Mesendoderm (in vitro differentiated cells): ENCODE measurements at places on chromosomes 5 and 9.

GRCh38 chr5:140658870-140659269, 5.8 kb upstream of the WDR55 start:
- no peak for DNase-seq

DNA sequence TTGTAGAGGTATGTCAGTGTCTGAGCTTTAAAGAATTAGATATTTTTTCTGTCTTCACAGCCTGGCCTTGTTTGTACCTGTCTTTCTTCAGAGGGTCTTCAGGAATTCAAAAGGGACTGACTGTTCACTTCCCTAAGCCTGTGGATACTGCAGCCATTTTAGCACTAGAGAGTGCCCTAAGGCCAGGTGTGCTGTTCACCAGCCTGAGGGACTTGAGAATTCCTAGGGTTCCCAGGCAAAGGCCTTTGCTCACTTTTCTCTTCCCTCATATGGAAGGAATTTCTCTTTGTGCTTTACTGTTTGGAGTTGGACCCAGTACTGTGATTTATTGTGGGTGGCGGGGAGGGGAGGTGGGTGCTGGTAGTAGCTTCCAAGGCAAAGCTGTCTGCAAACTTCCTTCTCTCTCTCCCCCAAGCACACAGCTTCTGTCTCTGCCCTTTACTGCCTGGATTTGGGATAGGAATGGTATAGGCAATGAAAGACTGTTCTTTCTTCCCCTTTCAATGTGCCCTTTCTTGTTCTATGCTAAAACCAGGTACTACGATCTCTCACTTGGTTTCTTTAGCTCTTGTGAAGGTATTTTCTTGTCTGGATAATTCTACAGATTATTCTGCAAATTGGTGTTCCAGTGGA, 9.7 kb upstream of the LRRC70 start:
- peak; percentile 91 for DNase-seq

GRCh38 chr9:20811872-20812271, 127.8 kb downstream of the FOCAD start:
- no peak for DNase-seq

- no peak for DNase-seq
Measured at GRCh38 chr5:1465117-1465516, 19.9 kb upstream of the SLC6A3 start.

DNA sequence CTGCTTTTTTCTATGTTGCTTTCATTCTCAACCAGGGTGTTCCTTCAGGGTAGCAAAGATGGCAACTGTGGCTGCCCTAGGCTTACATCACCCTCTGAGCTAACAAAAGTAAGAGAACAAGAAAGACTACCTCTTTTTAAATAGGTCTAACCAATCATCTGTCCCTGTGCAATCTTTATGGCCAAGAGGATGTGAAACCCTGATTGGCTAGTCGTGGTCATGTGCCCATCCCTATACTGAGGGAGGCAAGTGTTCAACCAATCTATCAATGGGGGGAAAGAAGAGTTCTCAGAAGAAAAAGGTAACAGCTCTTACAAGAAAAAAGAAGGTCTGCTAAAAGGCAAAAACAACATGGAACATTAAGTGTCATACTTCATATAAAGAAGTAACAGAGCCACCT, 11.7 kb upstream of the SNCAIP start:
- DNase-seq, result peak; percentile 28

DNA sequence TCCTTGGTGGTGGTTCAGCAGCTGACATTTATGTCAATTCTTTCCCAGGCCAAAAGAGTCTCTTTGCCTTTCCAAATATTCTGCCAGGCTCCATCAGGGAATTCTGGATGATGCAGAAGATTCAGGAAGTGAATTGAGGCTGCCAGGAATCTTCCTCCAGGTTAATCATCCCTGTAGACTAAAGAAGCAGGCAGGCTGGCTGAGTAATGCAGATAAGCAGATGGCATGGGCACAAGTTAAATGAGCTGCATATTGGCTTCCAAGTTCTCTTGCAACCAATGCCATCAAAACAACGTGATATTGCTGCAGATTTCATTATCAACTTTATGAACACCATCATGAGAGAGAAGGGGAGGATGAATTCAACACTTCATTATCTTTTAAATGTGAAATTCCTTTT, 324.5 kb downstream of the KCNN2 start:
- no peak for DNase-seq

- DNase-seq, result no peak
Measured at GRCh38 chr5:97194366-97194765, 11.3 kb upstream of the RIOK2 start.

DNA sequence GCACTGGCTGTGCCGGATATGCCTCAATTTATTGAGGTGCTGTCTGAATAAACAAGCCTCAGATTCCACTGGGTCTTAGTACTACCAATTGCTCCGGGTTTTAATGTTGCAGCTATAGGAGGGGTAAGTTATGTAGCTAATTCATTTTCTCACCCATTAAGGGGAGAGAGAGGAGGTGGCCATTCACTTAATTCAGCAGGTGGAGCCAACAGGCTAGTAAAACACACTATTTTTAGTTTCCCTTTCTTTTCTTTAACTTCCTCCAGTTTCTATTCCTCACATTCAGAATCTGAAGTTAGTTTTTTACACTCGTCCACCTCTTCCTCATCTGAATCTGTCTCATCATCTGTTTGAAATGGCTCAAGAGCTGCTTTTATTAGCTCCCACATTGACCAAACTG, 105.6 kb upstream of the CDH10 start:
- DNase-seq, result no peak

DNA sequence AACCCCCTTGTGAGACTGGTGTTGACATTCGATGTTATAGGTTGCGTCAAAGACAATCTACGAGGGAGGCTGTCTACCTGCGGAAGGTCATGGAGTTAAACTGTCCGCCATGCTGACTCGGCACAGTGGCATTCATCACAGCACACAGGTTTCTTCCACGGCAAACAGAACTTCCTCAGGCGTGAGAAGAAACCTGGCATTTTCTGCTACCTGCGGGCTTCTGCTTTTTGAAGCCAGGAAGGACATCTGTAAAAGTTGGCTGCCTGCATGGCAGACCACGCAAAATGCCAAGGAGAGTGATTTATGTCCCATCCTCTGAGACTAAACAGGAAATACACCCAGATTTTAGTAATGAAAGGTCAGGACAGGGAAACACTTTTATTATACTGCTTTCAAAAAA, 809.8 kb upstream of the NUDT12 start:
- no peak for DNase-seq

- no peak for DNase-seq
Measured at GRCh38 chr5:88503041-88503345, 234.3 kb upstream of the TMEM161B start.

DNA sequence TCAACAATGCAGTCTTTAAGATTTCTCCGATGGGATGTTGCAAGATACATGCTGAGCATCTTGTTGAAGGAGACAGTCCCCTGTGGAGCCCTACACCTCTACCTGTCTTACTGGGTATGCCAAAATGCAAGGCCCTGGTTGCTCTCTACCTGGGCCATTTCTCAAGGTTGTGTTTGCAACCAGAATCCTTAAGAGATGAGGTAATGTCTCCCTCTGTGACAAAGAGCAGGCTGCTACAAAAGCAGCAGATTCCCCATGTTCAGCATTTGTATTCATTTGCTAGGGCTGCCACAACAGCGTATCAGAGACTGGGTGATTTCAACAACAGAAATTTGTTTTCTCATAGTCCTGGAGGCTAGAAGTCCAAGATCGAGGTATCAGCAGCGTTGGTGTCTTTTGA, 138.4 kb upstream of the RPS23 start:
- peak; percentile 71 for DNase-seq

DNA sequence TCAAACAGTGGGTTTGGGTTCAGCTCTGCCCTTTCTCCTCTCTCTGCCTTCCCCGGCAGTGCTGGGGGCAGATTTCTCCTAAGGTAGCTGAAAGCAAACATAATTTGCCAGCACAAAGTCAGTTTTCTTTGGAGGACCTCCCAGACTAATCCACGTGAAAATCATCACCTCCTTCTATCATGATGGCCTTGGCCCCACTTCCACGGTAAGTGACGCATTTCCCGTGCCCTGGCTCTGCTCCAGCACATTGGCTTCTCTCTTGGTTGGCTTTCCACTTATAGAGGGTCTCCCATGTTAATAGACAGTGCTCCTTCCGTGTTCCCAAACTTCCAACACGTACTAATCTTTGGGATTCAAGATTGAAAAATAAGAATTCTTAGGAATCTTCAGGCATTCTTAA, 74.1 kb upstream of the TRIO start:
- DNase-seq, result no peak

DNA sequence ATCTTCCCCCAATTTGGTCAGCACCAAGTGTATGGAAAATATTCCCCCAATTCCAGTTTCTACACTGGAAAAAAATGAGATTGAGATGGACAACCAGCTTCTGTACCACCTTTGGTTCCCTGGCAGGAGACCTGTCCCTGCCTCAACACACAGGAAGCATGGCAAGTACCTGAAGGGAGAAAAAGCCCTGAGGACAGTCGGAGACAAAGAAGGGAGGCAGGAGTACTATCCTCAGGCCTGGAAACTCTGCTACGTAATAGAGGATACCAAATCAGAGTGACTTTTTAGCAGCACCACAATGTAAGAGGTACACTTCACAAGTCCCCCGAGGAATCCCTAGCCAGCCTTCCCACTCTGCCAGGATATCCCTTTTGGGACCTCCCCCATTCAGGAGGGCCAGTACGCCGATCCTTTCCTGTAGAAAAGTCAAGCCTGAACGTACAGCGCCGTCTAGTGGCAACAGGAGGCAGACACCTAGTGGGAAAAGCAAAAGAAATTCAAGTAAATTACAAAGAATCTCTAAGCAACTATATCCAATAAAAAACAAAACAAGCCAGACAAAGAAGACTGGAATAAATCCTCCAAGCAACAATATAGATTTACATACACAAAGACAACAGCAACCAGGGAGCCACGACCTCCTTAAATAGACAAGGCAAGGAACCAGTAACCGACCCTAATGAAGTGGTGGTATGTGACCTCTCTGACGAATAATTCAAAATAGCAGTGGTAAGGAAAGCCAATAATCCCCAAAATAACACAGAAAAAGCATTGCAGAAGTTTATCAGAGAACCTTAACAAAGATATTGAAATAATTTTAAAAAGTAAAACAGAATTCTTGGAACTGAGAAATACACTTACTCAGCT, 63.3 kb upstream of the SLCO6A1 start:
- DNase-seq, result peak; percentile 90

DNA sequence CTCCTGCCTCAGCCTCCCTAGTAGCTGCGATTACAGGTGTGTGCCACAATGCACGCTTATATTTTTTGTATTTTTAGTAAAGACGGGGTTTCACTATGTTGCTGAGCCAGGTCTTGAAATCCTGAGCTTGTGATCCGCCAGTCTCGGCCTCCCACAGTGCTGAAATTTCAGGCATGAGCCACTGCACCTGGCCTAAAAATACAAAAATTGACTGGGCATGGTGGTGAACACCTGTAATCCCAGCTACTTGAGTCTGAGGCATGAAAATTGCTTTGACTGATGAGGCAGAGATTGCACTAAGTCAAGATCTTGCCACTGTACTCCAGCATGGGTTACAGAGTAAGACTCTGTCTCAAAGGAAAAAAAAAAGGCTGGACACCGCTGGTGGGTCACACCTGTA, 13.1 kb upstream of the DYNC2I2 start:
- DNase-seq, result no peak

- DNase-seq, result no peak
Measured at GRCh38 chr5:79050498-79050897, 19.0 kb downstream of the DMGDH start.

- DNase-seq, result no peak
Measured at GRCh38 chr5:168393773-168394172, 92.5 kb upstream of the RARS1 start.

- peak; percentile 61 for DNase-seq
Measured at GRCh38 chr9:137049544-137050449, 3.8 kb upstream of the NPDC1 start.

DNA sequence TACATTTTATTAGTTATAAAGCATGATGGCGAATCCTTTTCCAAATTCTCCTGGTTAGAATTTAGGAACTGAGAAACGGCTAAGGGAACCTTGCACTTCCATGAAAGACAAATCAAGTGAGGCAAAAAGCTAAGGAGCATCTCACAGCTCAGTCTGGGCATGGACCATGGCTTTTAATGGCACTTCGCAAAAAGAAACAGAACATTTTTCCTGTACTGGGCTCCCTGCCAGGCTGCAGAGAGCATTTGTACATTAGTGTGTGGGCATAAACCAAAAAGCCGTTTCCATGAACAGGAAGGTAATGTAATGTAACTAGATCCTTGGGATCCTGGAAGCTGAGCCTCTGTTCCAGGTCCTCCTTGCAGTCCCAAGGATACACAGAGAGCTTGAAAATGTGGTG, 354.2 kb downstream of the MRPS30 start:
- no peak for DNase-seq

- DNase-seq, result no peak
Measured at GRCh38 chr9:115517335-115518075, 399.5 kb upstream of the TNC start.

DNA sequence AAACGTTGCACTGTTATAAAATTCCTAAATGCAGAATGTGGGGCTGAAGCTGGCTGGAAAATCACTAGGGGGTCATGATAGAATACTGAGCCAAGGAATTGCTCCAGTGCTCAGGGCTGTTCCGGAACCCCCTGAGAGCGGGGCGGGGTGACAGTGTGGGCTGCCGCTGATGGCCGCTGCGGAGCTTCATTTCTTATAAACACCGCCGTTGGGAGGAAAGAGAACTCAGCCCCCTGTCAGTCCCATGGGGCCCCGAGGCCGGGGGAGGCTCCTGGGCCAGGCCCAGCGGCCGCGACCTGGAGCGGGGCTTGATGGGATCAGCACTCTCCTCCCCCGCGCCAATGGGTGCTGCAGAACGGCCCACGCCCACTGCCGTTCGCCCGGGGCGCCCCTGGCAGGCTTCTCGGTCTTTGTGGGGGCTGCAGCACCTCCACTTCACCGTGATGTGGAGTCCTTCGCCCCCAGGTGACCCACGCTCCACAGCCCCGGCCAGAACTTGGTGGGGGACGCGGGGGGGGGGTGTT, 5.2 kb upstream of the IRF1 start:
- peak; percentile 79 for DNase-seq

GRCh38 chr5:135309391-135310327, 89.4 kb downstream of the MACROH2A1 start:
- DNase-seq, result no peak

- no peak for DNase-seq
Measured at GRCh38 chr5:160036243-160036642, 27.3 kb downstream of the TTC1 start.

- no peak for DNase-seq
Measured at GRCh38 chr9:4159696-4160095, 140.2 kb downstream of the GLIS3 start.

- no peak for DNase-seq
Measured at GRCh38 chr9:135920973-135921585, 13.7 kb upstream of the CAMSAP1 start.

DNA sequence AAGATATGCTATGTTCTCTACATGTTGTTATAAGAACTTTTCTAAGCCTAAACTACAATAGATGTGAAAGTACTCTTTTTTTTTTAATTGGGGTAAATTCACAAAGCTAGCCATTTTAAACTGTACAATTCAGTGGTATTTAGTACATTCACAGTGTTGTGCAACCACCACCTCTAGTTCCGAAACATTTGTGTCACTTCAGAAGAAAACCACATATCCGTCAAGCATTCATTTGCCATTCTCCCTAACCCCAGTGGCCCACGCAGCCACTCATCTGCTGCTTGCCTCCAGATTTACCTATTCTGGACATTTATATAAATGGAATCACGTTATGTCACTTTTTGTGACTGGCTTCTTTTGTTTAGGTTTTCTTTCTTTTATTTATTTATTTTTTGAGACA, 43.1 kb downstream of the SPTAN1 start:
- no peak for DNase-seq

- no peak for DNase-seq
Measured at GRCh38 chr9:34570809-34571480, 18.6 kb downstream of the CNTFR start.
